DMS153 (cell line): ENCODE measurements at places on chromosomes 1 and 21.

DNA sequence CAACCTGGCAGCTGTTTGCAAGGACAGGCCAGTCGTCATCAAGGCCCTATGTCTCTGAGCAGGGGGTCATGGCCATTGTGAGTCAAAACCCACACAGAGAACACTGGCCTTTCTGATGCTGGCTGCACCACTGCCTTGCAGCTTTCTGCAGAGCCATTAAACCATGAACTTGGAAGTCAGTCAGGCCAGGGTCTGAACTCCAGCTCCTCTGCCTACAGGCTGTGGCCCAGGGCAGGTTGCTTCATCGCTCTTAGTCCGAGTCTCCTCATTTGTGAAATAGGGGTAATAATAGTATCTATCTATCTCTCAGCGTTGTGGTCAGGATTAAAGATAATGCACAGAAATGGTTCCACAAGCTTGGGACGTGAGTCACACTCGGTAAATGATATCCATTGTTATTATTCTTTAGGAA lies 35.8 kb upstream of the HIVEP3 start:
- DNase-seq, result no peak

- no peak for DNase-seq
These were observed 126.9 kb upstream of the C1orf174 start for GRCh38 chr1:4027008-4027407.

- DNase-seq, result no peak
These were observed 57.1 kb downstream of the DDAH1 start for GRCh38 chr1:85407746-85408377.

- DNase-seq, result no peak
These were observed 3.6 kb upstream of the RASSF5 start for GRCh38 chr1:206503591-206504362.

- peak; percentile 49 for DNase-seq
These were observed 51.3 kb downstream of the KRTAP19-8 start for GRCh38 chr21:30986965-30987364.

- DNase-seq, result no peak
These were observed 153.7 kb downstream of the ELAVL4 start for GRCh38 chr1:50262436-50262835.
